C1 segment of cervical spinal cord (tissue), 14 donors: ENCODE measurements at places on chromosomes 11 and 22.
A peak's percentile ranks its signal among the peaks of the same experiment; 100 is the strongest.

DNA sequence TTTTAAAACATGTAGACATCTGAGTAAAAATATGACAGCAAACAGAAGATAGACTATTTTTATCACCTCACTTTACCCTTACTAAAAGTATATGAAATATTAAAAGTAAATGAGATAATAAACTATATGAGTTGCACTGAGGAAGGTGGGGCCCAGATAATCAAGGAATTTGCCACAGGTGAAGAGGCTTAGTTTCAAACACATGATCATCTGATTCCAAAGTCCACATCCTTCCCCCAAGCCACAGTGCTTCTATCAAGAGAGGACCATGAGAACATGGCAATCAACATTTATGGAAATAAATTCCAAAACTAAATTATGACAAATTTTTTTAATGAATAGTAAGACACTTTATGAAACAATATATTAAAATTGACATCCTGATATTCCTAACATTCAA, 384.0 kb downstream of the DCDC1 start:
- DNase-seq = no peak

GRCh38 chr22:36979016-36979910, 40.0 kb downstream of the TST start:
- DNase-seq = no peak

DNA sequence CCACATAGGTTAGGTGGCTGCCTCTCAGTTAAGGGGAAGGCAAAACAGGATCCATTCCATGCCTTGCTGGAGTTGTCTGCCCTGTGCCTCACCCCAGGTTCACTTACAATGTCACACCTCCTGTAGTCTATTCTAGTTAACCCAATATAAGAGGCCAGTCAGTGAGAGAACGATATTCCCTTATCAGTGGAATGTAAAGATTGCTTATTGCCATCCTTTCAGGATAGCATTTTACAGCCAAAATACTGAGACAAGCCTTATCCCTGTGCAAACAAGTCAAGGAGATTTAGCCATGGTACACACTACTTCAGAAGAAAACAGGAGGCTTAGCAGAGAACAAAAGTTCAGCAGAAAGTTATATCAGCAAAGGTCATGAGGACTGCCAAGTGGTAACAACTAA, 5.5 kb downstream of the CYP2R1 start:
- no peak for DNase-seq

DNA sequence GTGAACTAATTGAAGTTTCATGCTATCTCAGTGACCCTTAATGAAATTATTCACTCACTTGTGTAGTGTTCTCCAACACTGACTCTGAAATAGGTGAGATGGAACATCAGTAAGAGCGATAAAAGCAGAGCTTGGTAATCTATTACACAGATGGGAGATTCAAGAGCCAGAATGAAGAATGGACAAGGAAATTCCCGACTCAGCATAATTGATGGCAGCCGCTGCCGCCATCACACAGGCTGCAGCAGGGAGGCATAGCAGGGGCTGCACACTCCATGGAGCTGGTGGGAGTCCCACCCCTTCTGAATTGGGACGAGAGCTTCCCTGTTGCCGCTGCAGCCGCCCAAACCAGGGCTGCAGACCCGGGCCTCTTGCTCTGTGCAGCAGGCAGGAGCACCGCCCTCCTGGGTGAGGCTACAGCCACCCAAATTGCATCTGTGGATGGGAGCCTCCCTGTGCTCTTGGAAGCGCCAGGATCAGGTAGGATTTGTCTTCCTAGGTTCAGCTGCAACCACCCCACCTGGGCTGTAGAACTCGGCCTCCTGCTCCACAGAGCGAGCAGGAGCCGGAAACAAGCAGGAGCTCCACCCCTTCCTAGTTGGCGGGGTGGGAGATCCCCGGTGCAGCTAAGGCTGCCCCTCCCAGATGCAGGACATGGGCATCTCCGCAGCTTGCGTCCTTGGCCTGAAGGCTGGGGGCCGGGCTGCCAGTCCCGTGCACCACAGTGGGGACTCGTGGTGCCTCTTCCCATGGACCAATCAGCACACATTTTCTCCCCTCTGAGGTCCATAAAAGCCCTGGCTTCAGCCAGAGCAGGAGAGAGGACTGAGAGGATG, 535.1 kb upstream of the LUZP2 start:
- DNase-seq = no peak

DNA sequence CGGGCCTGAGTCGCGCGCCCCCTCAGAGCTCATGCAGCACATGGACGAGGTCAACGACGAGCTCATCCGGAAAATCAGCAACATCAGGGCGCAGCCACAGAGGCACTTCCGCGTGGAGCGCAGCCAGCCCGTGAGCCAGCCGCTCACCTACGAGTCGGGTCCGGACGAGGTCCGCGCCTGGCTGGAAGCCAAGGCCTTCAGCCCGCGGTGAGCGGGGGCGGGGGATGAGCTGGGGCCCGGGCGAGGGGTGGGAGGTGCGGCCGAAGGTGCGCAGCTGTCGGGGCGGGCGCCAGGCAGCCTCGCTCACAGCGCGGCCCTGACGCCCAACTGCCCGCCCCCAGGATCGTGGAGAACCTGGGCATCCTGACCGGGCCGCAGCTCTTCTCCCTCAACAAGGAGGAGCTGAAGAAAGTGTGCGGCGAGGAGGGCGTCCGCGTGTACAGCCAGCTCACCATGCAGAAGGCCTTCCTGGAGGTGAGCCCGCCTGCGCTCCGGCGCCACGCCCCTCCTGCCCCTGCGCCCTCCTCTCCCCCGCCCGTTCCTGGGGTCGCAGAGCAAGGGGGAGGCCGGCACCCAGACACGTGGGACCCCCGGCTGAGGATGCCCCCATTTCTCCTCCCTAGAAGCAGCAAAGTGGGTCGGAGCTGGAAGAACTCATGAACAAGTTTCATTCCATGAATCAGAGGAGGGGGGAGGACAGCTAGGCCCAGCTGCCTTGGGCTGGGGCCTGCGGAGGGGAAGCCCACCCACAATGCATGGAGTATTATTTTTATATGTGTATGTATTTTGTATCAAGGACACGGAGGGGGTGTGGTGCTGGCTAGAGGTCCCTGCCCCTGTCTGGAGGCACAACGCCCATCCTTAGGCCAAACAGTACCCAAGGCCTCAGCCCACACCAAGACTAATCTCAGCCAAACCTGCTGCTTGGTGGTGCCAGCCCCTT, 20.5 kb downstream of the EPS8L2 start:
- DNase-seq = no peak

DNA sequence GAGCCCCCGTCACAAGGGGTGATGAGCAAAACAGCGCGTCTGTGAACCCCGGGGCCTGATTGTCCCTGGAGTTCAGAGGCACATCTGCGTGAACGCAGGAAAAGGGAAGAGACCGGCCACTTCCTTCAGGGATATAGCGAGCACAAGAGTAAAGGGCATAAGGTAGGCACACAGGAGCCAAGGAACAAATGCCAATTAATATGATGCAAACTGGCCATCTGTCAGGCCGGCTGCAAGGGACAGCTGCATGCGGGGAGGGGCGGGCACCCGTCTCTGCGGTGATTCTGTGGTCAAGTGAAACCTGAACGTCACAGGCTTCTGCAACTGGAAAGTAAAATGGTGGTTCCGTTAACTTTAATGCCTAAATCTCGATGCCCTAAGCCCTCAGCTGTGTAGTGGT, 64.7 kb downstream of the TRIM29 start:
- no peak for DNase-seq

DNA sequence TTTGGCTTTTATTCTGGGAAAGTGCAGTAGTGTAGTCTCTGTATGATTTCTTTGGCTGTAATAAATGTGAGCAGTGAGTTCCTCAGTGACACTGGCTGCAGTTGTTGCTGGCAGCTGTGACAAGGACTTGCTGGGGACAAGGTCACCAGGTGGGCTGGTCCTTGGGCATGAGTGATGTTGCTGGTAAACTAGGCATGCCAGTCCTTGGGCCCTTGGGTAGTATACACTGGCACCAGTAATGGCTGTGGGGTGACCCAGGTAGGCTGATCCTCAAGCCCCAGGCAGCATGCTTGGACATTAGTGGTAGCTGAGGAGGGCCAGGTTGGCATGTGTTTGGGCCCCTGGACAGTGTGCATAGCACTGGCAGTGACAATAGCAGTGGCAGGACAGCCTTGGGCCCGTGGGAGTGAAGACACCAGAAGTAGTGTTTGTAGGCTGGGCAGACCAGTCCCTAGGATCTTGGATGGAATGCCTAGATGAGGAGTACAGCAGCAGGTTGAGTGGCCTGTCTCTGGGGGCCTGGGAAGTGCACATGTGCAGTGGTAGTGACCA, 164.3 kb downstream of the GUCY1A2 start:
- no peak for DNase-seq

DNA sequence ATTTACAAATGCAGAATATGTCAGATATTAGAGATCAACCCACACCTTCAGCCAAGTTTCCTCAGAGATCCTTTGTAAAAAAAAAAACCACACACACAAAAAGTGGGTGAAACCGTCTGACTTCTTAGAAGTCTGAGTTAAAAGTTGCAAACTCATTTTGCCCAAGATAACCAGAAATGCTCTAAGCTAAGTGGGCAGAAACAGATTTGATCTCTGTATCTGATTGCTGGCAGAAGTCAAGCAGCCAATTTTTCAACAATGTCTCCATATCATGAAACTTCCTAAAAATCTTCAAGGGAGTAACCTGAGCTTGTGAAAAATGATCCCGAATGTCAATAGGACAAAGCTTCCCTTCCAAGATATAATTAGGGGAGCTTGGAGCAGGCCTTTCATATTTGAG, 28.6 kb upstream of the ATXN10 start:
- no peak for DNase-seq

DNA sequence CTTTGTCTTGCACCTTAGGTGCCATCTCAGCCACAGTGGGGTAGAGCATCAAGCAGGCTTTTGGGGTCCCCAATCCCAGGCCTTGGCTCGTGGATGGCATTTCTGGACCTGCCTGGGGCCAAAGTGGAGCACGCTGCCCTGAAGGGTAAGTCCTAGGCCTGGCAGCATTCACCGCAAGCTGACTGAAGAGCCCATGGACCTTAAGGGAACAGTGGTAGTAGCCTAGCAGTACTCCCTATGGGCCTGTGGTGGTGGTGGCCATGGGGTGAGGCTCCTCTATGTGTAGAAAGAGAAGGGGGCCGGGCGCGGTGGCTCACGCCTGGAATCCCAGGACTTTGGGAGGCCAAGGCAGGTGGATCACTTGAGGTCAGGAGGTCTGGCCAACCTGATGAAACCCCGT, 36.9 kb downstream of the PIWIL3 start:
- no peak for DNase-seq

- DNase-seq = no peak
Measured at GRCh38 chr22:27329966-27330645, 471.4 kb downstream of the MN1 start.

- DNase-seq = no peak
Measured at GRCh38 chr11:57566905-57567514, 462 bp downstream of the UBE2L6 start.

GRCh38 chr11:47373876-47374719, 4.2 kb downstream of the SPI1 start:
- peak; percentile 25 for DNase-seq

- DNase-seq = no peak
Measured at GRCh38 chr22:44671742-44672141, 30.3 kb upstream of the PRR5 start.

GRCh38 chr22:43281394-43281793, 61.8 kb downstream of the SCUBE1 start:
- no peak for DNase-seq

- DNase-seq = no peak
Measured at GRCh38 chr11:36101466-36101865, 157.6 kb downstream of the LDLRAD3 start.

DNA sequence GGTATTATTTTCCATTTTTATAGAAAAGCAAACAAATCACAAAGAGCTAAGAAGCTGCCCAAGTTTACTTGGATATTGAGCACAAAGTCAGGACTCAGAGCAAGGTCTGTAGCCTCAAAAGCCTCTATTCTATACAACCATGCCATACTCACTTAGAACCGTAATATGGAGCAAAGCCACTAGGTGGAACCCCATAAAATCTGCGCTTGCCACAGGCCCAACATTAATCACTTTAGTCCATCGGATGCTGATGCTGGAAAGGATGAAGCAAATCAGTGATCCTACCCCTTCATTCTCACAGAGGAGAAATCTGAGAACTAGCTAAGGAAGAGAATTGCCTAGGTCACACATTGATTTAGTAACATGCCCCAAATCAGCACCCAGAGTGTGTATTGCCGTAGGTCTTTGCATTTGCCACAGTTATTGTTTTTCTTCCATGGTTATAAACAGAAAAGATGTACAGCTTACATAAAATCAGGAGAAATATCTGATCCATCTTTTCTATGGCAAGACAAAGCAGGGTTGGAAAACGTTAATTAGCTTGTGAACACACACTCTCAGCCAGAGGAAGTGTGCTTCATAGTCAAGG, 56.7 kb upstream of the RAB38 start:
- DNase-seq = no peak

GRCh38 chr11:57273448-57274058, 36.5 kb upstream of the APLNR start:
- no peak for DNase-seq

- DNase-seq = no peak
Measured at GRCh38 chr11:72851726-72852125, 37.5 kb downstream of the ATG16L2 start.

DNA sequence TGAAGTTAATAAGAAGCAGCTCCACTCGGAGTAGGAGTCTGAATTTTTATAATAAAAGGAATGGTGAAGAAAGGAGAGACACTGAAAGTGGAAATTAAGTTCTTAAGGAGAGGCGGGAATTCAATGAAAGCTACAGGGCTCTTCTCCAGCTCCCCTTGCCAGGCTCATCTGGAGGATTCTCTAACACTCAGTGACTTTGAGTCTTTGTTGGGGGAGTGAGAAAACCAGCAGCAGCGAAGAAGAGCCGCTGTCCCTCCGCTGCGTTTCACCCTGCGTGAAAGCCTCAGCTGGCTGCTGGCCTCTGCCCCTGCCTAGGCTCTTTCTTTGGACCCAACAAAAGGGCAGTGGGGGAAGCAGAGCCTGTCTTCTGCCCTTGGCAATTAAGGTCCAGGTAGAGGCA, 113.0 kb downstream of the NTM start:
- DNase-seq = no peak

DNA sequence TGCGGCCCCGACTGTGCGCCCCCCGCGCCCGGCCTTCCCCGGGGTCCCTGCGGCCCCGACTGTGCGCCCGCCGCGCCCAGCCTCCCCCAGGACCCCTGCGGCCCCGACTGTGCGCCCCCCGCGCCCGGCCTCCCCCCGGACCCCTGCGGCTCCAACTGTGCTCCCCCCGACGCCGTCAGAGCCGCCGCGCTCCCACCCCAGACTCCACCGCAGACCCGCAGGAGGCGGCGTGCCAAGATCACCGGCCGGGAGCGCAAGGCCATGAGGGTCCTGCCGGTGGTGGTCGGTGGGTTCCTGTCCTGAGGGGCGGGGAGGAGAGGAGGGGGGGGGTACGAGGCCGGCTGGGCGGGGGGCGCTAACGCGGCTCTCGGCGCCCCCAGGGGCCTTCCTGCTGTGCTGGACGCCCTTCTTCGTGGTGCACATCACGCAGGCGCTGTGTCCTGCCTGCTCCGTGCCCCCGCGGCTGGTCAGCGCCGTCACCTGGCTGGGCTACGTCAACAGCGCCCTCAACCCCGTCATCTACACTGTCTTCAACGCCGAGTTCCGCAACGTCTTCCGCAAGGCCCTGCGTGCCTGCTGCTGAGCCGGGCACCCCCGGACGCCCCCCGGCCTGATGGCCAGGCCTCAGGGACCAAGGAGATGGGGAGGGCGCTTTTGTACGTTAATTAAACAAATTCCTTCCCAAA, 3.1 kb downstream of the DRD4 start:
- no peak for DNase-seq
